NCI-H1930 (cell line): ENCODE measurements at places on chromosomes 3 and 15.

GRCh38 chr15:55915876-55916567 lies 77.4 kb downstream of the NEDD4 start:
- DNase-seq = no peak

DNA sequence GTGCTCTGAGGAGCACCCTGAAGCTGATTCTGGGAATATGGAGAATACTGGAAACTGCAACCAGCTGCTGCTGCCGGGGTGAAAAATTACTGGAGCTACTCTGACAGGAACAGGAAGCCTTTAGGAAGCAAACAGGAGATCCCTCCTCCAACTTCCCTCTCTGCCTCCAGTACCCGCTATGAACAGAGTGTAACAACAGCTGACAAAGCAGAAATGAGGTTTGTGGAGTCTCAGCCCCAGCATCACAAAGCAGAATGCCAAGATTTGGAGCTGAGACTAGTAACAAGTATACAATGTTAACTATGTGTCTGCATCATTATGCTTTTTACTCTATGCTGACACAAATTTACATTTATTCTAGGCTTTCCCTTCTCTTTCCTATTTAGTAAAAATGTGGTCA lies 22.7 kb upstream of the PIAS1 start:
- no peak for DNase-seq

DNA sequence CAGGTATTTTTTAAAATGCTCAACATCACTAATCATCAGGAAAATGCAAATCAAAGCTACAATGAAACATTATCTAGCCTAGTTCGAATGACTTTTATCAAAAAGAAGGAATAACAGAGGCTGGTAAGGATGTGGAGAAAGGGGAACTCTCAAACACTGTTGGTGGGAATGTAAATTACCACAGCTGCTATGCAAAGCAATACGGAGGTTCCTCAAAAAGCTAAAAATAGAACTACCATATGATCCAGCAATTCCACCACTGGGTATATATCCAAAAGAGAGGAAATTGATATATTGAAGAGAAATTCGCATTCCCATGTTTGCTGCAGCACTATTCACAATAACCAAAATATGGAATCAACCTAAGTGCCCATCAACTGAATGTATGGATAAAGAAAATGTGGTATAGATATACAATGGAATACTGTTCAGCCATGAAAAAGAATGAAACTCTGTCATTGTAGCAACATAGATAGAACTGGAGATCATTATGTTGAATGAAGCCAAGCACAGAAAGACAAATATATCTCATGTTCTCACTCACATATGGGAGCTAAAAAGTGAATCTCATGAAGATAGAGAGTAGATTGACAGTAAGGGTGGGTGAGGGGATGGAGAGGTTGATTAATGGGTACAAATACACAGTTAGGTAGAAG lies 19.7 kb upstream of the CLN6 start:
- no peak for DNase-seq

DNA sequence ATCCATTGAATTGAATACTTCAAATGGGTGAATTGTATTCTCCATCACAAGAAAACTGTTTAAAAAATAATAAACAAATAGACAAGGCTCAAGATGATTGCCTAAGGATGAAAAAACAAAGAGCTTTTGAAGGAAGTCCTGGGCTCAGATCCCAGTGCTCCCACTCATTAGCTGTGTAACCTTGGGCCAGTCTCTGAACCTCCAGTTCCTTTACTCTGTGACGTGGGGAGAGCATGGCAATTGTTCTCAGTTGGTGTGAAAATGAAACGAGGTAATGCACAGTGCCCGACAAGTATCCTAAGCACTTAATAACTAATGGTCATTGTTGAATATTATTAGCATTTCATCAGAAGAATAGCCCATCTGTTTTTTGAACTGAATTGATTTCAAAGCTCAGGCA lies 40.7 kb downstream of the TNIK start:
- DNase-seq = no peak

DNA sequence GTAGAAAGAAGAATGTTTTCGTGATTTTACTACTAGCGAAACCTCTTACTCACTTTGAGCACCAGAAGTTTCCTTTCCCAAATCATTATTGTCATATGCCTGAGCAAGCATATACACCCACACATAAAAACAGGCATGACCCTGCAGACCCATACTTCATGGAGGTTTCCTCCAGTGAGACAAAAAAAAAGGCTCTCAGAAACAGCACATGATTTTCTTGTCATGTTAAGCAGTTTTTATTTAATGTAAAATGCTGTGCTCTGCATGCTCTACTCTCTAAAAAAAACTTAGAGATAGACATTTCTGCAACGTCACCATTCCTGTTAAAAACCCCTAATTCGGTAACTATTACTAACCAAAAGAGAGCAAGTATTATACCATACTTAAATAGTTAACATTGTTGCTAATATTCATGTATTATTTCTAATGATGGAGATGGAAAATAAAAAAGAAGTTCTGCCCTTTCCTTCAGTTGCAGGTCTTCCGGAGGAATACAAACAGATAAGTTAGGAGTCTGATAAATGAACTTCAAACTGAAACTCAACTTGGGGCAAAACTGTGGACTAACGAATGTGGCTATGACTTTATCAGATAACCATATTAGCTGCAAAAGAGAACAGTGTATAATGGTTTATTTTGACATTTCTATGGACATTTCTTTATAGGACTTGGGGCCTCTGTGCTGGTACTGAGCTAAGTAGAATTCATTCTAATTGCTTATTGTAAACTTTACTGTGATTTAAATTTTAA lies 15.9 kb downstream of the CD200R1 start:
- DNase-seq = no peak

GRCh38 chr3:76645724-76646123 lies 394.2 kb upstream of the ROBO2 start:
- DNase-seq = no peak

- DNase-seq = no peak
These were observed 2.6 kb downstream of the GNAI2 start for GRCh38 chr3:50238549-50239026.

DNA sequence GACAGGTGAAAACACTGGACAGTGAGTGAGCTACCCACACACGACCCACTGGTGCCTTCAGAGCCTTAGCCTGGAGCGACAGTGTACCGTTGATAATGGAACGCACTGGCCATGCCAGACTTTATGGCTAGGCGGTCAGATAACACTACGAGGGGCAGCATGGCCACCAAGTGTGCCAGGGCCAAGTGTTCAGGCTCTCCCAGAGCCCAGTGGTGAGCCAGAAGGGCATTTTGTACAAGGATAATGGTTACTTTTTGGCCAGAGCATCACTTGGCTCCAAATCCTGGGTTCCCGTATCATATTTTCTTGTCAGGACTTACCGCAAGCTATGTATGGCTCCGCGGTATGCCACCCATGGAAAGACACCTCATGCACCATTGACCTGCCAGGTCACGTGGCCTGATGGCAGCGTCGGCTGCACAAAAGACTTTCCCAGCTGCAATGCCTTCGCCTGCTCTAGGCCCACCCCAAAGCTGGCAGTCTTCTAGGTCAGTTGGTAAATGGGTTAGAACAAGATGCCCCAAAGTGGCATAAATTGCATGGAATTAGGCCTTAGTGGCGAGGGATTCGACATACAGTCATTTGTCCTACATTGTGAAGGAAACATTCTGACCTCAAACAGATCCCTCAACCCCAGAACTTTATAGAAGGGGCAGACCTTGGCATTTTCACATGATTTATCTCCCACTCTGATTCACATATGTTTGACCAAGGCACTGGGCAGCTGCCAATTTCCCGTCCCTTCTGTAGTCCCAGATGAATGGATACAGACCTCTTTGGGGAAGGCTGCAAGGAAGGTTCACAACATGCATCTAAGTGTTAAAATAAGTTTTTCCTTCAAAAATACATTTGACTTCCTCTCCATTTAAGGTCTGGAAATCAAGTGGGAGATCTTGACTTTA lies 12.2 kb upstream of the SLC28A1 start:
- DNase-seq = no peak

DNA sequence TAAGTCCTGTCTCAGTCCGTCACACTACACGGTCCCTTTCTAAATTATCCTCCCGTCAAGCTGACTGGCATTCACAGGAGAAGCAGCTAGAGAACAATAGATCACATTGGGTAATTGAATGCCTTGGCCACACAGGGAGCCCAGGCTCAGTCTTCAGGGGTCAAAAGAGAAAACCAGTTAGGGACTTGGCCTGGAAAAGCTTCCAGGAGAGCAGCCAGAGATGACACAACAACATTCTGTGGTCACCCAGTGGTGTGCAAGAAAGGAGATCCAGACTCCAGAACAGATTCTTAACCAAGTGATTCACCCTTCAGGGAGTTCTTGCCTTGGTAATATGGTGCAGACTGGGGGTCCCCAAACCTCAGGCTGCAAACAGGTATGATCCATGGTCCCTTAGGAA lies 15.9 kb downstream of the ARHGAP31 start:
- DNase-seq = no peak

- no peak for DNase-seq
These were observed 325.2 kb downstream of the ZBBX start for GRCh38 chr3:167054926-167055325.

DNA sequence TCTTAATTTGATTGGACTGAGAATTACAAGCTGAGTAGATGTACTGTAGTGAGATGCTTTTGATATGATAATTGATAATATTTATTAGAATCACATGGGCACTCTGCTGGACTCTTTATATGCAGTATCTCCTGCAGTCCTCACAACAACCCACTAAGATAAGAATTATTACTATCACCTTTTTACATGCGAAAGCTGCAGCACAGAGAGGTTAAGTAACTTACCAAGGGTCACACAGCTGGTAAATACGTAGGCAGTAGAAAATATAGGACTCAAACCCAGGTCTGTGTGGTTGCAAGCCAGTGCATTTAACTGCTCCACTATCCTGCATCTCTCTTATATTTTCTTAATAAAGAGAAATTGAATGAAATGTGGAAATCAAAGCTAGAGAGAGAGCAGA lies 392.8 kb upstream of the RORA start:
- DNase-seq = no peak

DNA sequence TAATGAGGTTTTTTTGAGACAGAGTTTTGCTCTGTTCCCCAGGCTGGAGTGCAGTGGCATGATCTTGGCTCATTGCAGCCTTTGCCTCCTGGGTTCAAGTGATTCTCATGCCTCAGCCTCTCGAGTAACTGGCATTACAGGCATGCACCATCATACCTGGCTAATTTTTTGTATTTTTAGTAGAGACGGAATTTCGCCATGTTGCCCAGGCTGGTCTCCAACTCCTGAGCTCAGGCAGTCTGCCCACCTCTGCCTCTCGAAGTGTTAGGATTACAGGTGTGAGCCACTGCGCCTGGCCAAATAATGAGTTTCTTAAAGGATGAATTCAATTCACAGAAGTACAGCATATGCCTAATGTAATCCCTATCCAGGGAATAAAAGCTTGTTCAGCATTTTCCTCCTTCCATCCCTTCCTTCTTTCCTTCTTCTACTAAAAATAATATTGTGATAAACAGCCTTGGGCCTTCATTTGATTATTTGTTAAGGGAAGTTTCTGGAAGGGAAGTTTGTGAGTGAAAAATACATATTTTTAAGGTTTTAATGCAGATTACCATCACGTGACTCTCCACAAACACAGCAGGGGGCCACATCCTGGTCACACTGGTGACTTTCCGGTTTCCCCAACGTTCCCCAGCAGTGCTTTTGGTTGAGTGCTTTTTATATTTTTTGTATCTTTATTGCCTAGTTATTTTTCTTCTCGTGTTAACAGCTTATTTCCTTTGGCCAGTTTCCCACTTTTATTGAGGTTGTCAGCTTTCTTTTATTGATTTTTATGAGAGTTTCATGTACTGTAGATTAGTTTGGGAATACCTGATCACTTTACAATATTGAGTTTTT lies 116.8 kb downstream of the USP13 start:
- no peak for DNase-seq

DNA sequence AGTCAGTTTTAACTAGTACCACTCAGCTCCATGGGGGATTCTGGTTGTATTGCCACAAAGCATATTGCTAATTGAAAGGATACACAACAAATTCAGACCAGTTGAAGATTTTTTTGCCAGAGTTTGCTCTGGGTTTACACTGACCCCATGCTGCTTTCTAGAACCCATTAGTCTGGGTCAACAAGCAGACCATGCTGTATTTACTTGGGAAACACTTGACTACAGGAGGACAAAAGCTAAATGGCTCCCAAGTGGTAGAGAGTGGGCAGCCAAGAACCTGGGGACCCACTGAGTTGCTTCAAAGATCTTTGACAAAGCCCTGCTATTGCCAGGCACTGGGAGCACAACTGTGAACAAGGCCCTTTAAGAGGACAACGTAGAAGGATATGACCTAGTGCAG lies 86.8 kb upstream of the PSMD6 start:
- no peak for DNase-seq

- no peak for DNase-seq
These were observed 279.7 kb downstream of the MAGI1 start for GRCh38 chr3:65758876-65759598.

GRCh38 chr15:47678040-47678439 lies 39.3 kb upstream of the SEMA6D start:
- no peak for DNase-seq

- DNase-seq = no peak
These were observed 23.5 kb downstream of the COLQ start for GRCh38 chr3:15497964-15498363.

- no peak for DNase-seq
These were observed 3.7 kb upstream of the SQOR start for GRCh38 chr15:45630917-45631691.

GRCh38 chr15:66740802-66741201 lies 38.8 kb downstream of the SMAD6 start:
- DNase-seq = no peak

DNA sequence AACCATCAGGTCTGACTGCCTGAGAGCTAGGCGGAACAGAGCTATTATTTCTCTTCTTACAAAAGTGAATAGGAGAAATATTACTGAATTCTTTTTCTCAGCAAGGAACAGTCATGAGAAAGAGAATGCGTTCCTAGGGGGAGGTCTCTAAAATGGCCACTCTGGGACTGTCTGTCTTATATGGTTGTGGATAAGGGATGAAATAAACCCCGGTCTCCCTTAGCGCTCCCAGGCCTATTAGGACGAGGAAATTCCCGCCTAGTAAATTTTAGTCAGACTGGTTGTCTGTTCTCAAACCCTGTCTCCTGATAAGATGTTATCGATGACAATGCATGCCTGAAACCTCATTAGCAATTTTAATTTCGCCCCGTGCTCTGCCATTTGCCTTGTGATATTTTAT lies 20.1 kb upstream of the WDR5B start:
- DNase-seq = no peak

- DNase-seq = no peak
These were observed 718 bp downstream of the SPG11 start for GRCh38 chr15:44662478-44663409.

DNA sequence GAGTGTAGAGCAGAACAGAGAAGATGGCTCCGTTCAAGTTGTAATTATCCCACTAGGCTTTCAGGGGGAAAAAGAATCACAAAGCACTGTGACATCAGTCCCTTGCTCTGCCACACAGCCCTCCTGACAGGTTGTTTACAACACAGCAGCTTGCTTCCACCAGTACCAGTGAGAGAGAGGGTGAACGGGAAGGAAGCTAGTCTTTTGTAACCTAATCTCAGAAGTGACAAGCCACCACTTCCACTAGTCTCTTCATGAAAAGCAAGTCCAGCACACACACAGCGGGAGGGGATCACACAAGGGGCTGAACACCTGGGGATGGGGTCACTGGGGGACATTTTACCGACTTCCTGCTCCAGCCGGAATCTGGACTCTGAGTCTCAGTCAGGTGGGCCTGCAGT lies 86.3 kb downstream of the FAM81A start:
- no peak for DNase-seq

GRCh38 chr15:36880224-36880912 lies 220.0 kb downstream of the MEIS2 start:
- DNase-seq = no peak
